NCI-H1105 treated with DMSO at 0.1 percent for 48 hours (cell line): ENCODE measurements at places on chromosomes 3 and 15.

GRCh38 chr3:114411811-114412803 lies 118.3 kb downstream of the TIGIT start:
- no peak for DNase-seq

DNA sequence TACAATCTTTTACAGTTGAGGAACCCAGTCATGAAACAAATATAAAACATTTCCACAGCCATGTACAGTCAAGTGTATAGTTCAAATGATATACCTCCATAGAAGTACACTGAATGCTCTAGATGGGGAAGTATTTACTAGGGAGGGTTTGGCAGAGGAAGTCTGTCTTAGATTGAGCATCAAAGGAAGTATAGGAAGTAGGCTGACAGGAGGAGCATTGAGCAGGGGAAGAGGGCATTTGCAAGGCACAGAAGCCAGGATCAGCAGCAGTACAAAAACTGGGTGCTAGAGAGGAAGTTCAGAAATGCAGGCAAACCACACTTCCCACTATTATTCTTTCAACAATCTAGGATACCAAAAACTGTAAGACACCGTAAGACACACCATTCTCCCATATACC lies 122.6 kb downstream of the ANO10 start:
- no peak for DNase-seq

- DNase-seq, result no peak
Measured at GRCh38 chr15:26178640-26179220, 315.6 kb upstream of the ATP10A start.

GRCh38 chr15:31871166-31871886 lies 159.0 kb upstream of the CHRNA7 start:
- no peak for DNase-seq

DNA sequence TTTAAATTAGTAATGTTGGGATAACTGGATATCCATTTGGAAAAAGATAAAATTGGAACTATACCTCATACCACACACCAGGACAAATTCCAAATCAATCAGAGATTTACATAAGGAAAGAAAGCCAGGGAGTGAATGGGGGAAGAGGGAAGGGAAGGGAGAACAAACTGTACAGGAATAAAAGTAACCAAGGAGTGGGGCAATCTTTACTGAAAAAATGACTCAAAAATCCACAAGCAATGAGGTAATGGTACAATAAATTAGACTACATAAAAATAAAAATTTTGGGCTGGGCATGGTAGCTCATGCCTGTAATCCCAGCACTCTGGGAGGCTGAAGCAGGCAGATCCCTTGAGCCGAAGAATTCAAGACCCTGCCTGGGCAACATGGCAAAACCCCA lies 82.6 kb downstream of the MLH1 start:
- no peak for DNase-seq
